ENCODE measurements at places on chromosomes 16 and 17.

DNA sequence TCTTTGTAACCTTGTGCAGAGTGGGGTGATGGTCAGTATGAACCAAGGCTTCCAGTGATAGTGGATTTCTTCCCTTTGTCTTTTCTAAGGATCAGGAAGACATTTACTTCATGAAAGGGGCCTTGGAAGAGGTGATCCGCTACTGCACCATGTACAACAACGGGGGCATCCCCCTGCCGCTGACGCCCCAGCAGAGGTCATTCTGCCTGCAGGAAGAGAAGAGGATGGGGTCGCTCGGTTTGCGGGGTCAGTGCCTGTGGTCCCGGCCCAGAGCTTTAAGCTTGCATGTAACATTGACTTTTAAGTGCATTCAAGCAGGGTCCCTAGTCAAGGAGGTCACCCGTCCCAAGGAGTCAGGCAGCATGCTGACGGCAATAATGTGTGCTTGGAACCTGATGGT lies 56.0 kb downstream of the MEAK7 start:
- DNase-seq, result no peak

- DNase-seq, result no peak
These were observed 8.3 kb downstream of the TUBB3 start for GRCh38 chr16:89931305-89931896.

DNA sequence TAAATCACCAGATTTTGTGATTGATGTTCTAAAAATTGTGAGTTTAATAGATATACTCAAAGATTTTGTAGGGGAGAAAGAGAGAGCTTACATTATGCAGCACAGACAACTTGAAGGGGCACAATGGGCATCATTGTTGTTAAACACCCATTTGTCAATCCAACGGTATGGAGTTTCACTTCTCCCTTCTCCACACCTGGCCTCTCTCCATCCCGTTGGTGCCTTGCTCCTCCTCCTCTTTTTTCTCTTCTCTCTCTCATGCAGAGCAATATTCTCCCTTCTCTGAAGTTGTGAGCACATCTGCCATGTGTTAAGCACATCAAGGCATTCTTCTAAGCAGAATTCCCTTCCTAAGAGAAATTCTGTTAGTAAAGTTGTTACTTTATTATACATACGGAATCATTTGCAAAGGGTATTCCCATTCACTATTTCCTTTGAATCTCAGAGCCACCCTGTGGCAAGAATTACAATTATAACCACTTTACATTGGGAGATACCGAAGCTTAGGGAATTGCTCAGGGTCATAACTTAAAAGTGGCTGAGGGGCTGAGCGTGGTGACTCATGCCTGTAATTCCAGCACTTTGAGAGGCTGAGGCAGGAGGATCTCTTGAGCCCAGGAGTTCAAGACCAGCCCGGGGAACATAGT lies 40.5 kb upstream of the SKAP1 start:
- peak; percentile 79 for DNase-seq

- no peak for DNase-seq
These were observed 184.8 kb upstream of the CIBAR2 start for GRCh38 chr16:85296859-85297660.

GRCh38 chr16:47851146-47851545 lies 304.6 kb downstream of the ABCC12 start:
- no peak for DNase-seq

DNA sequence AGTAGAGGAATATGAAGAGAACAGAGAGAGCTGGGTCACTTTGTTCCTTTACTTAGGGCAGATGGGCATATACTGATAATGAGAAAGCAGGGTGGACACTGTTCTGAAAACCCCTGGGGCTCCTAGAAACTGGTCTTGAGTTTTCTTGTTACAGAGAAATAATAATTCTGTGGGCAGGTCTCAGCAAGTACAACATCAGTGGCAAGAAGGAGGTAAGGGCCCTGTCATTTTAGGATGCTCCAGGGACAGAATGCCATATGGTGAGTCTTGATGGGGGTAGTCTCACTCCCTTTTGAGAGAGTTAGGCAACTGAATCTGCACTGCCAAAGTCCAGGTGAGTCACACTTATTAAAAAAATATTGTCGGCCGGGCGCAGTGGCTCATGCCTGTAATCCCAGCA lies 102.3 kb downstream of the KCNJ2 start:
- no peak for DNase-seq

DNA sequence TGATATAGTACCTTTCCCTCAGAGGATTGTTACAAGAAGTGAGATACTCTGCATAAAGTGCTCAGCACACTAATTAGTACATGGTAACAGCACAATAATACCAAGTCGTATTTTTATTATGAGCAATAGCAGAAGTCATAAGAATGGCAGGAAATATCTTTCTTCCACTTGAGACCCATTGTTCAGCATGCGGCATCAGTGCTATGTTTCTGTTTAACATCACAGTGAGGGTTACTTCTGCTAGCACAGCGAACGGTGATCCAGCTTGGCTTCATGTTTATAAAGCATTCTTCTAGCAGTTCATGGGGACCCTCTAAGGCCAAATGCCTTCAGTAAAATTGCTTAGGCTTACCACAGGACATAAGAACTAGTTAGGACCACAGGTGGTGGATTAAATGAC lies 83.1 kb downstream of the MYO1D start:
- no peak for DNase-seq

DNA sequence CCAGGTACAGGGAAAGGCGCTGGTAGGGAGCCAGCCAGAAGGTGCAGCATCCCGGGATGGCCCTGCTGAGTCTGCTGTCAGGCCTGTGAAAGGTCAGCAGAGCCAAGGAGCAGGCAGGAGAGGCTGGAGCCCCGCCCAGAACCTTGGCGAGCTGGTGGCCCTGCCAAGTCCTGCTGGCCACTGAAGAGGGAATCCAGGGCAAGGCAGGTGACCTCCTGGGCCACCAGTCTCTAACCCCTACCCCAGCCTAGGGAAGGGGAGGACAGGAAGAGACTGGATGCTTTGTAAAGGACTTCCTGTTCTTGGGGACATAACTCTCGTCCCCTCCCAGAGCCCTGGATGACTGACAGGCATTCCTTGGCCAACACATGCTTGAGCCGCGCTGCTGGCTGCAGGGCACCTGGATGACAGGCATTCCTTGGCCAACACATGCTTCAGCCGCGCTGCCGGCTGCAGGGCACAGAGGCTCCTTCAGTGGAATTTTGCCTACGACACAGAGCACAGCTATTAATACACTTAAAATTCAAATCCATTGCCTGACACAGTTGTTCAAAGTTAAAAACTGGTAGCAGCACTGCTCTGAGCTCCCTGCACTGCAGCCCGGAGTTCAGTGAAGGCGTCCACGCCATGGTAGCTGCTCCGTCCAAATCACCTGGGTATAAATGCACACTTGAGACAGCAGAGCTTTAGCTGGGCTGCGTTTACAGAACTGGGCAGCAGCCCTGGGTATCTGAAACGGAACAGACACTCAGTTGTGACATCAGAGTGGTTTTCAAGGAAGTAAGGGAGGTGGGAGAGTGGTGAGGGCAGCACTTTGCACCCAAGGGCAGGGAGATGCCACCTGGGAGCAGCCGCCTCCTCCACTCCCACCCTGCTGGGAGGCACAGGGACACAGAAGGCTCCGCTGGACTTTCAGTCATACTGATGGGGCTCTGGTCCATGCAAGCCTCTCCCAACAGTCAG lies 2.0 kb upstream of the BRICD5 start:
- no peak for DNase-seq

GRCh38 chr16:14121142-14121541 lies 50.0 kb downstream of the MRTFB start:
- no peak for DNase-seq

- no peak for DNase-seq
These were observed 80.1 kb downstream of the VAT1L start for GRCh38 chr16:77868478-77868877.

DNA sequence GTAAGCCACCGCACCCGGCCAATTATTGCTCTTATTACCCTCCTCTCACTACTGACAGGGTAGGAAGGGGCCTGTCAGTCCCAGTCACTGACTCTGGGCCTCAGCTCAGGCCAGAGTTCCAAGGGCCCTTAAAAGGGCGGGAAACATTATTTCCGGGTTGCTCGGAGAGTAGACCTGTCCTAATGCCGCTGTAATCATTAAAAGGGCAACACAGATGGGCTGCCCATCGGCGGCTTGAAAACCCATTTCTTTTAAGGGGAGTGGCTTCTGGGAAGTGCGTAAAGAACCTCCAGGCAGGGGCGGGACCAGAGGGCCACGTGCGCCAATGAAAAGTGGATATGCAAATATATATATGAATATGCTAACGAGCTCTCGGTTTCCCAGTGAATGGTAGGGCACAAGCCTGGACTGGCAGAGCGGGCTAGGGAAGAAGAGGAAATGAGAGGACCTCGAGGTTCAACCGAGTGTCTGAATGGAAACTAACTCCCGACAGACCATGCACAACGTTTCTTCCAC lies 26.6 kb downstream of the PIPOX start:
- peak; percentile 22 for DNase-seq

GRCh38 chr16:1458336-1458976 lies 14.1 kb upstream of the CCDC154 start:
- peak; percentile 52 for DNase-seq

GRCh38 chr17:73091770-73092522 lies 542 bp downstream of the SLC39A11 start:
- peak; percentile 41 for DNase-seq

GRCh38 chr16:75116081-75116910 lies at the start of gene LDHD:
Gene LDHD (minus strand): TSS chr16:75116780. CDS start chr16:75116720, 60 bp downstream.
- peak; percentile 55 for DNase-seq

DNA sequence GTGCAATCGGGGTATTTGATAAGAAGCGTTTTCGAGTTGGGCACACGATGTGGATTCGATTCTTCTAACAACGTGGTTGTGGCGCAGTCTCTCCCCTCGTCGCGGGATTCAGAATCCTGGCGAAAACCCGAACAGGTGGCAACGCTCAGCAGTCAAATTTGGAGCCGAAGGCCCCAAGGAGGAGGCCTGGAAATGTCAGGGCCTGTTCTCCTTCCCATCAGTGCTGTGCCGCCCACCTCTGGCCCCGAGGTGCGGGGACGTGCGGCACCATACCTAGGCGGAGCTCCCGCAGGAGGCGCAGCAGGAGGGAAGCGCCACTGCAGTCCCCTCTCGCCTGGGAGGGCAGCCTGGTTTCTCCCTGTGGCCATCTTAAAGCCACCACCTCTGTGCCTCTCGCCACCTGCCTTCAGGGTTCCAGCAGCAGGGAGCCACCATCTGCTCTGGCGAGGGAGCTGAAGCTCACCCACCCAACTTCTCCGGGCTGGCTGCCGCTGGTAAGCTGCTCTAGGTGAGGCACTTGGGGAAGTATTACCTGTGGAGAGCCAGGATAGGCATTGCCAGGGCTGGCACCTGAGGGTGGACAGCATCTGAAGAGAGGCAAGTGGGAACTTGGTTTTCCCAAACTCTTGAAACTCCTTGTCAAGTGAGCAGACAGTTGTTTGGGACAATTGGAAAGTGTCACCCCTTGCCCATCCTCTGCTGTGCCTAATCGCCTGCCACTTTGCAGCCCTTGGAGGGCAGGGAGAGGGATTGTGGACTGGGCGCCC lies 2.6 kb upstream of the AATF start:
- no peak for DNase-seq

DNA sequence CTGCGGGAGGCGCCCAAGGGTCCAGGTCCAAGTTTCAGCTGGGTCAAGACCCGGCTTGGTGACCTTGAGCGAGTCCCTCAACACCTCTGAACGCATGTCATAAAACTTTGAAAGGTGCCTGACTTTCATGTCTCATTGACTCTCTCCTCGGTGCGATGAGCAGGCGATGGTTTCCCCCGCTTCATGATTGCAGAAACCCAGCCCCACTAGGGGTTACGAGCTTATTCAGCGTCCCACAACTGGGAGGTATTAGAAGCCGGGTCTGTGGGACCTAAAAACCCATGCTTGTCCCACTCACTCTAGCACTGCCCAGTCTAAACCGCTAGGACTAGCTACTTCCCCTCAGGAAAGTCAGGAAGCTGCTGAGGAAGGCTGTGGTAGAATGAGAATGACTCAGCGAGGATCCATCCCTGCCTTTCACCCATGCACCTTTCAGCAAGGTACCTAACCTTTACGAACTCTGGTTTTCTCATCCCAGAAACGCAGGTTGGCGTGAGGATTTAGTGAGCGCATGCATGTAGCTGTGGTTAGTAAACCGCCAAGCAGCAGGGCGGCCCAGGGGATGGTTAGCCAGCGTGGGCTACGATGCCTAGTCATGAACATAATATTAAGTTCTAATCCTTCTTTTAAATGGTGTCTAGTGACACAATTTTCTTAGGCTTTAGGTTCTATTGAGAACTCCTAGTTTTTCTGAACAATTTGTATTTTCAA lies 26.2 kb upstream of the RFFL start:
- DNase-seq, result peak; percentile 64

- DNase-seq, result no peak
These were observed 992 bp downstream of the GDPD1 start for GRCh38 chr17:59221159-59221847.

DNA sequence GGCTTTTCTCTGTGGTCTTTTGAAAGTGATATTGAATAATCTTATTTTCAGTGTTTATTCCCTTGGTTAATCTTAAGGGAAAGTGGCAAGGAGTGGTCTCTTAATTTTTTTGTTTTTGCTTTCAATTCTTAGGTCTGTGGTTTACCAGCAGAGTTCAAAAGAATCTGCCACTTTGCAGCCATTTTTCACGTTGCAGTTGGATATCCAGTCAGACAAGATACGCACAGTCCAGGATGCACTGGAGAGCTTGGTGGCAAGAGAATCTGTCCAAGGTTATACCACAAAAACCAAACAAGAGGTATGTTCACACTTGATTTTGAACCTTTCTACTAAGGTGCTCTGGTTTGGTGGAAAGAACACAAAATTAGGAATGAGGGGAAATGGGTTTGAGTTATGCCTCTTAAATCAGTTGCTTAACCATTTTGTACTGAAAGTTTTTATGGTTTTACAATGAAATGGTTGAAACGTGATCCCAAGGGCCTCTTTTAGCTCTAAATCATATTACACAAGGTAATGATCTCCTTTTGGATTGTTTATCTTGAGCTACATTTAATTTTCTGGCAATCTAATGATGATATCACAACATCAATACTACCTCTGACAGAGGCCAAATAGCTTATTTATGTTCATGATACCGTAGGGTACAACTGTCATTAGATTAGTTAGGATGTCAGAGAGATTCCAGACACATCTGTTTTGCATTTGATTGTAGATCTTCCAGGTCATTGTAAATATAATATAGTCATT lies 51.6 kb upstream of the CRISPLD2 start:
- DNase-seq, result no peak

- no peak for DNase-seq
These were observed 9.0 kb upstream of the NXPH3 start for GRCh38 chr17:49566668-49567071.

GRCh38 chr17:65362826-65363225 lies 198.6 kb downstream of the AXIN2 start:
- DNase-seq, result peak; percentile 4

DNA sequence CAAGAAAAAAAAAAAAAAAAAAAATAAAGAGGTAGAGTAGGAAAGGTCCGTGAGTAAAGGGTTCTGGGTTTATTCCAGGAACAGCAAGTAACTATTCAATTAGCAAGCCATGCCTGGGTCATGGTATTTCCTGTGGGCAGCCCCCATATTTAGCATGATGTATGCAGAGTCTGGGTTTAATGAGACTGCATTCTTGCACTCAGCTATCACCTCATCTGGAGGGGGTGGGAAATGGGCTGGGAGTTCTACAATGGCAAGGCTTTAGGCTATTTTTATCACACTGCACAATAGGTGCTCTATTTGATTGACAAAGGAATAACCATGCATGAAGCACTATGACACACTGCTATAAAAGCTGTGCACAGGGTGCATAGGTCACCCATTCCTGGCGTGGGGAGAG lies 104.0 kb upstream of the CCL2 start:
- no peak for DNase-seq
